Thyroid gland (tissue), 4 donors: ENCODE measurements at places on chromosomes 1 and 21. TPM values are rescaled to one million over a fixed set of nuclear protein-coding genes. Genes with fewer than 3 reads are reported as not detected.

DNA sequence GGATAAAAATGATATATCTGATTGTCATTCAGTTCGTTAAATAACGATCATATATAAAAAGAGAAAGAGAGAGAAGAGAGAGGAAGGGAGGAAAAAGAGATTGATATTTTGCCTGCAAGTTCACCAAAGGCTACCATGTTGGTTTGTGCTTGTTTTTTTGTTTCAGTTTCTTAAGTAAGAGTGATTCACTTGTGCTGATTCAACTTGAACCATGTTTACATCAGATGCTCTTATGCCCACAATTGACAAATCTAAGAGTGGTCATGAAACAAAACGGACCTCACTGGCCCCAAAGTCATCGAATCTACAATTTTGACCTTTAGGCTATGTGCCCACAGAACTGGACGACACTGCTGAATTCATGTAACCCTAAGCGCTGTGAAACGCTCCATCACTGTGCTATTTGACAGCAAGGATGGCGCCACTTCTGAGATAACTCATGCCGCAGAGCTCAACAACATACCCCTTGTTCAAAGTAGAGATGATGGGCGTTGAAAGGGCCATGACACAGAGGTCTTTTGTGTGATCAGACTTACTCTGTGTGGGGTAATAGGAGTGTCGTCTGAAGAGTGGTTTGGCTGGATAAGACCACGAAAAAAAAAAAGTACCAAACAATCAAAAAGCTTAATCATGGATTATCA is 481.4 kb downstream of the SETD4 start:
- DNase-seq = no peak

GRCh38 chr1:197733324-197733723 is 42.0 kb downstream of the DENND1B start:
- DNase-seq = no peak

Gene XCL1
- not detected for total RNA-seq

Gene OR1C1
- total RNA-seq = not detected

GRCh38 chr21:36323032-36323431 is 3.0 kb downstream of the MORC3 start:
- DNase-seq = no peak

Gene NR1I3
- total RNA-seq = not detected

Gene PIK3R3
- total RNA-seq = 16.0 TPM

Gene RIPPLY3
- total RNA-seq = not detected
